ENCODE measurements at places on chromosomes 2 and 18.

DNA sequence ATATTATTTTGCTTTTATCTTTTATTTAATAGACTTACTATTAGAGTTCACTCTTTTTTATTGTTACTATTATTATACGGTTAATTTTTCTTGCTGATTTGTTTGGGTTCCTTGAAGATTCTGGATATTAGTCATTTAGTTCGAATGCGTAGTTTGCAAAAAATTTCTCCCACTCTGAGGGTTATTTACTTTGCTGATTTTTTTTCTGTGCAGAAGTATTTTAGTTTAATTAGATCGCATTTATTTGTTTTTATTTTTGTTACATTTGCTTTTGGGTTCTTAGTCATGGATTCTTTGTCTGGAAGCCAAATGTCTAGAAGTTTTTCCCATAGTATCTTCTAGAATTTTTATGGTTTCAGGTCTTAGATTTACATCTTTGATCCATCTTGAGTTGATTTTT, 585.2 kb downstream of the CPS1 start:
- DNase-seq: no peak
- H3K4me1 ChIP-seq: no peaks in the 10 kb centered on the region
- no peak overlapping the region for H3K4me3 ChIP-seq
- no peaks in the 10 kb centered on the region for H3K36me3 ChIP-seq

GRCh38 chr2:16862471-16862870, 196.8 kb upstream of the CYRIA start:
- H3K27me3 ChIP-seq: no peaks in the 10 kb centered on the region
- no peak for DNase-seq
- no peak overlapping the region for H3K4me3 ChIP-seq
- H3K4me1 ChIP-seq: no peaks in the 10 kb centered on the region
- no peaks in the 10 kb centered on the region for H3K36me3 ChIP-seq

GRCh38 chr2:221896505-221897151, 324.5 kb upstream of the EPHA4 start:
- no peak overlapping the region for H3K27ac ChIP-seq
- DNase-seq: no peak
- no peaks in the 10 kb centered on the region for H3K36me3 ChIP-seq

DNA sequence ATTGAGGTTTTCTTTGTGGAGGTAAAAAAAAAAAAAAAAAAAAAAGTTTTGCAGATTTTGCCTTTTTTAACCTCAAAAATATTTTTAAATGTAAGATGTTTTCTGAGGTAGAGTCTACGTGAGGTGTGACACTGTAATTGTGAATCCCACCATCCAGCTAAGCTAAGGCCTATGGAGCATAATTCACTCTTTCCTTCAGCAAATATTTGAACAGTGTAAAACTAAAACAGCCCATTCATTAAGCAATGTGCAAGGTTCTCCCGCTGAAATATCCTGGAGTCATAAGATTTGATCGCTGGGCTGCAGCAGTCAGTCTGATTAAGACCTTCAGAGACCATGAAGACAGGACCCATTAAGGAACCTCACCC, 105.1 kb downstream of the HNRNPLL start:
- no peak for DNase-seq
- no peaks in the 10 kb centered on the region for H3K36me3 ChIP-seq
- no peaks in the 10 kb centered on the region for H3K27me3 ChIP-seq
- H3K27ac ChIP-seq: no peak overlapping the region
- H3K4me1 ChIP-seq: no peaks in the 10 kb centered on the region
- no peak overlapping the region for H3K4me3 ChIP-seq

GRCh38 chr2:159606287-159606686, 10.1 kb downstream of the BAZ2B start:
- H3K27me3 ChIP-seq: no peaks in the 10 kb centered on the region
- no peak overlapping the region for H3K27ac ChIP-seq
- no peak for DNase-seq
- no peak overlapping the region for H3K4me3 ChIP-seq
- H3K4me1 ChIP-seq: no peaks in the 10 kb centered on the region

- no peaks in the 10 kb centered on the region for H3K27me3 ChIP-seq
- no peak overlapping the region for H3K4me3 ChIP-seq
- no peak for DNase-seq
These were observed 288.2 kb upstream of the SPHKAP start for GRCh38 chr2:228469721-228470120.

GRCh38 chr2:112938904-112939303, 27.9 kb downstream of the IL37 start:
- H3K27me3 ChIP-seq: no peaks in the 10 kb centered on the region
- DNase-seq: peak; percentile 52
- H3K36me3 ChIP-seq: no peaks in the 10 kb centered on the region
- H3K4me3 ChIP-seq: no peak overlapping the region
- no peak overlapping the region for H3K27ac ChIP-seq
- H3K4me1 ChIP-seq: no peaks in the 10 kb centered on the region

DNA sequence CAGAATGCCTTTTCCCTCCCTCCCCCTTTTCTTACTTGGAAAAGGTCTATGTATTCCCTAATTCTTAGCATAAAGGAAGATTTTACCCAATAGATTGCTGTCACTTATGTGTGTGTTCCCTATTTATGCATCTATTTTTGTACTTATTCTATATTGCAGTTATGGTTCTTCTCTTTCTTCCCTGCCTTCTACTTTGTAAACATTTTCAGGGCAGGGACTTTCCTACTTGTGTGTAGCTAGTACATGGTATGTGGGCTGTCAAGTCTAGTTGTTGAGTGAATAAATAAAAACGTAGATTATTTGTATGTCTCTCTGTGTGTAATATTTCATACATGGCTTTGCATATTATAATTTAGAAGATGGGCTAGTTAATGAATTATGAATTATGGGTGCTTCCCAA, 45.3 kb downstream of the PSMD14 start:
- no peak overlapping the region for H3K27ac ChIP-seq
- H3K27me3 ChIP-seq: no peaks in the 10 kb centered on the region
- no peaks in the 10 kb centered on the region for H3K4me1 ChIP-seq
- H3K4me3 ChIP-seq: no peak overlapping the region
- no peaks in the 10 kb centered on the region for H3K36me3 ChIP-seq

DNA sequence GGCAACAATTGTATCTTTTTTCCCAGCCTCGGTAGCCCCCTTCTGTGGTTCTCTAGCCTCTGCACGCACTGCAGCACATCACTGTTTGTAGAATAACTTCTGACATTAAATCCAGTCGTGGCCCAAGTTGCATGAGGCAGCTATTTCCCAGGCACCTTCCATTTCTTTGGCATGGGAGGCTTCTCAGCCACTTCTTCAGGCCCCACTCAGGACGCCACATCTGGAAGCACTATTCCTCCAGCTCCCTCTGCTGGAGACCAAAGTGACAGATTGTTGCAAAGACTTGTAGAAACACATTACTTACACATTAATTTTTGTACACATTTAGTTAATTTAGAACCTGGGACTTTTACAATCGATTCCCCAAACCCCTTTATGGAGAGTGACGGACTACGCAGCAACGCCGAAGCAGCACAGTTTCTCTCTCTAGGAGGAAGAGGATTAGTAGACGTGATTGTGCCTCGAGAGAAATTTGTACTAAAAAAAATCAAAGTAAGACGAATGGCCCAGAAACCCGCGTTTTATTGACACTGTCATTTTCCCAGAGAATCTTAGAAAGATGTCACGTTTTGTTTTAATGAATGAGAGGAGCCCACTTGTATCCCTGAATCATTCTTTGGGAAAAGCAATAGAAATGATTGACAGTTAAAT, 57.8 kb upstream of the RGPD5 start:
- no peaks in the 10 kb centered on the region for H3K36me3 ChIP-seq
- no peak for DNase-seq
- H3K27ac ChIP-seq: no peak overlapping the region
- H3K4me1 ChIP-seq: no peaks in the 10 kb centered on the region

GRCh38 chr2:208189069-208189809, 591 bp downstream of the C2orf80 start:
- H3K27me3 ChIP-seq: no peaks in the 10 kb centered on the region
- H3K36me3 ChIP-seq: no peaks in the 10 kb centered on the region
- no peak overlapping the region for H3K27ac ChIP-seq
- no peaks in the 10 kb centered on the region for H3K4me1 ChIP-seq

DNA sequence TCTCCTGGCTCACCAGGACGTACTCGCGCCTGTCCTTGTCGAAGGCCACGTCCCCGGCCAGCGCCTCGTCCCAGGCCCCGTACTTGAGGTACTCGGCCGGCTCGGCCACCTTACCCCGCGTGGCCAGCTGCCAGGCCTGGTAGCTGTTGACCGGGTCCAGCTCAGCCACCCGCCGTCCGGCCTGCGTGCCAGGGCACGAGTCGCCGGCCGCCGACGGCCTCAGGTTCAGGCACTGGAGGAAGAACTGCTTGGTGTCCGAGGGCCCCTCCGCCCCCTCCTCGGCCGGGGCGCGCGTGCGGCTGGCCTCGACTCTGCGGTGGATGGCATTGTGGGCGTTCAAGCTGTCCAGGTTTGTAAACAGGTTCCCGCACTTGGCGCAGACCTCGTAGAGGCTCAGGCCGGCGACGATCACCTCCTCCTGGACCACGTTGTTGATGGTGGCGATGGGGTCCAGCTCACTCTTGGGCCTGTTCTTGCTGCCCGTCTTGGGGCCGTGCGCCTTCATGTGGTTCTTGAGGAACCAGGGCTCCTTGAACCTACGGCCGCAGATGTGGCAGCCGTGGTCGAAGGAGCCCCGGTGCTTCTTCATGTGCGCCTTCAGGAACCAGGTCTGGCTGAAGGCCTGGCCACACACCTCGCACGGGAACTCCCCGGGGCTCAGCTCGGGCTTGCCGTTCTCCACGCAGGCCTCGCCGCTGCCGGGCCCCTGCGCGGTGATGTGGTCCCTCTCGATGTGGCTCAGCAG, 53.2 kb downstream of the ZNF516 start:
- no peak overlapping the region for H3K27ac ChIP-seq
- H3K36me3 ChIP-seq: no peaks in the 10 kb centered on the region
- H3K4me3 ChIP-seq: no peak overlapping the region
- DNase-seq: no peak

DNA sequence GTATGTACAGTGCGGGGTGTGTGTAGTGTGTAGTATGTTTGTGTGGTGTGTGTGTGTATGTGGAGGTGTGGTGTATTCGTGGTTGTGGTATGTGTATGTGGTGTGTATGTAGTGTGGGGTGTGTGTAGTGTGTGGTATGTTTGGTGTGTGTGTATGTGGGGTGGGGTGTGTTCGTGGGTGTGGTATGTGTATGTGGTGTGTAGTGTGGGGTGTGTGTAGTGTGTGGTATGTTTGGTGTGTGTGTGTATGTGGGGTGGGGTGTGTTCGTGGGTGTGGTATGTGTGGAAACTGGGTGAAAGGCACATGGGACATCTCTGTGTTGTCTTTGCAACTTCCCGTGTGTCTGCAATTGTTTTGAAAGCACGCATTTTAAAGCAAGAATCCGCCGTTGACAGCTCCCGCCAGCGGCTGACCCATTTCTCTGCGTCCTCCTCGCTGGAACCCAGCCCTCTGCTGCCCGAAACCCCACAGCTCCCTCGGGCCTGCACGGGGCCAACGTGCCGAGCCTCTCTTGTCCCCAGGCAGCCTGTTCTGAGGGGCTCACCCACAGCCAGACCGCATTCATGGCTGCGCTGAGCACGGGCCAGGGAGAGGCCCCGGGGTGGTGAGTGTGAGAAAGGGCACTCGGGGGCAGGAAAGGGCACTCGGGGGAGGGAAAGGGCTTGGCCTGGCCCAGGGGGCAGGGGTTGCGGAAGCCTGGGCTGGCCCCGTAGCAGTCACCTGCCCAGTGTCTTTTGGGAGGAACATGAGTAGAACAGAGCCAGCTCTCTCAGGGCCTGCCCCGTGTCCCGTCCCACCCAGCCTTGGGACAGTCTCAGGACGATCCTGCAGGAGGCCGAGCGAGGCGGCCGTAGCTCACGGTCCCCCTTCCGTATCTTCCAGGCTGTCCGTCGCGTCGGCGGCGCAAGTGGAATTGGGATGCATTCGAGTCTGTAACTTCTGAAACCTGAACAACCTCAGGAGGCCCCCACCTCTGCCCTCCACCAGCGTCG, 61.4 kb downstream of the TWIST2 start:
- no peaks in the 10 kb centered on the region for H3K4me1 ChIP-seq
- H3K36me3 ChIP-seq: no peaks in the 10 kb centered on the region
- no peak overlapping the region for H3K4me3 ChIP-seq
- H3K27ac ChIP-seq: no peak overlapping the region

GRCh38 chr2:9744256-9745004, 98.8 kb upstream of the TAF1B start:
- no peak for DNase-seq
- H3K36me3 ChIP-seq: no peaks in the 10 kb centered on the region
- peaks cover 4% of the 10 kb centered on the region for H3K4me1 ChIP-seq
- H3K4me3 ChIP-seq: no peak overlapping the region
- no peak overlapping the region for H3K27ac ChIP-seq
- H3K27me3 ChIP-seq: no peaks in the 10 kb centered on the region

DNA sequence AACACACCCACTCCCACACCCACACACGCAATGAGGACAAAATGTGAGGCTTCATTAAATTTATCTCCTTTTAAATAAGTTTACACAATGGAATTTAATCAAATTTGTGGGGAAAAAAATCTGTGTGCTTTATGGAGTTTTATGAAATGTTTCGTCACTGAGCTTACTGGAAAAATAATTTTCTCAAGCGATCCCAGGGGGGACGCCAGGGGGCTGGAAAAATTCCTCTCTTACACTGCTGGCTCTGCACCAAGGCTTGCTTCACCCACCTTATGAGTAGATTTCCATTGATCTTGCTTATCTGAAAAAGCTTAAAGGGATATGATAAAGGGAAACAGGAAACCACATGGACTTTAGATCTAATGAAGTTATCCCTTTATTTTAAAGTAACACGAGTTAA, 95.5 kb downstream of the CABYR start:
- no peaks in the 10 kb centered on the region for H3K4me1 ChIP-seq

DNA sequence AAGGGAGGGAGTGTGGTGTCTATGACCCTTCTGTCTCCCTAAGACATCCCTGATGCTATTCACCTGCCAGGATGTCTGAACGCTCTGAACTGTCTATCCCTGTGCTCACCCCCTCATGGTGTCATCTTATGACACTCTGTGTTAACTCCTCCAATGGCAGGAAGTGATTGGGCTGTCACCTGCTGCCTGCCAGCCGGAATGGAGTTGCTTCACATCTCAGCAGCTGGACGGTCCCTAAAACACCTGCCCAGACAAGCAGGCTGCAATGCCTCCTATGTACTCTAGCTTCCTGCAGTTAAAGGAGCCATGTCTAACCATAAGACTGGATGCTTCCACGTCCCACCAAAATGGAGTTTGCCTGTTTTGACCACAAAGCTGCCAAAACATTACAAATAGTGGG, 99.9 kb downstream of the CPO start:
- DNase-seq: no peak
- H3K4me3 ChIP-seq: no peak overlapping the region
- no peaks in the 10 kb centered on the region for H3K27me3 ChIP-seq
- H3K4me1 ChIP-seq: no peaks in the 10 kb centered on the region
- H3K27ac ChIP-seq: no peak overlapping the region

DNA sequence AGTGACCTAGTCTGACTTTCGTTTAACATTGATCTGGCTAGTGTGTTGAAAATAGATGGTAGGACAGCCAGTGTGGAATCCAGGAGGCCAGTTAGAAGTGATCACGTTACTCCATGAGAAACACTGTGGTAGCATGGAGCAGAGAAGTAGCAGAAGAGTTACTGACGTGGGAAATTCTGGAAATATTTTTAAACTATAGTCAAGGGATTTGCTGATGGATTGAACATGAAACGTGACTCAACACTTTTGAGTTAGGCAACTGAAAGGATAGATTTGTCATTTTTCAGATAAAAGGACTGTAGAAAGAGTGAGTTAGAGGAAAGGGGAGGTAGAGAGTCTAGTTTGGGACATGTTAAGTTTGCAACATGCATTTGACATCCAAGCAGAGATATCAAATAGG, 130.4 kb downstream of the IRS1 start:
- H3K4me1 ChIP-seq: no peaks in the 10 kb centered on the region
- H3K36me3 ChIP-seq: no peaks in the 10 kb centered on the region
- no peak overlapping the region for H3K27ac ChIP-seq
- DNase-seq: no peak
- no peaks in the 10 kb centered on the region for H3K27me3 ChIP-seq

Data from CD8-positive, alpha-beta memory T cell (primary cell).